GM13976 (cell line): ENCODE measurements at places on chromosomes 2 and 18.

- peak; percentile 30 for DNase-seq
These were observed 7.2 kb downstream of the PDCD1 start for GRCh38 chr2:241851325-241852115.

GRCh38 chr2:101295895-101296294 lies 12.6 kb downstream of the RNF149 start:
- DNase-seq, result no peak

GRCh38 chr2:27714851-27715291 lies 51.2 kb downstream of the SLC4A1AP start:
- no peak for DNase-seq

DNA sequence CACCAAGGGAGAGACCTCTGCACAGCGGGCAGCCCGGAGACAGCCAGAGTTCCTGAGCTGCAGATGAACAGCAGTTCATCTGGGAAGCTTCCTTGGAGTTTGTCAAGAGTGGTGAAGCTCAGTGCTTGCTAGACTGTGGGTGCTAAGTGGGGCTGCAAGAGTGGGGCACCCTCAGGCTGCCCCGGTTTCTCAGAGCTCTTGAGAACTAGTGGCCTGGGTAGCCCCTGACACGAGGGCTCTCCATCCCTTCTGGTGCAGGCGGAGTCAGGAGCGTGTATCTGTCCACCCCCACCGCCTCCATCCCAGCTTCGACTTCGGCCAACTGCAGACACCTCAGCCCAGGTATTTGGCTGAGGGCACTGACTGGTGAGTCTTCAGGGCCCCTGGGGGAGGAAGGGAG lies 222.0 kb downstream of the LOXHD1 start:
- no peak for DNase-seq

DNA sequence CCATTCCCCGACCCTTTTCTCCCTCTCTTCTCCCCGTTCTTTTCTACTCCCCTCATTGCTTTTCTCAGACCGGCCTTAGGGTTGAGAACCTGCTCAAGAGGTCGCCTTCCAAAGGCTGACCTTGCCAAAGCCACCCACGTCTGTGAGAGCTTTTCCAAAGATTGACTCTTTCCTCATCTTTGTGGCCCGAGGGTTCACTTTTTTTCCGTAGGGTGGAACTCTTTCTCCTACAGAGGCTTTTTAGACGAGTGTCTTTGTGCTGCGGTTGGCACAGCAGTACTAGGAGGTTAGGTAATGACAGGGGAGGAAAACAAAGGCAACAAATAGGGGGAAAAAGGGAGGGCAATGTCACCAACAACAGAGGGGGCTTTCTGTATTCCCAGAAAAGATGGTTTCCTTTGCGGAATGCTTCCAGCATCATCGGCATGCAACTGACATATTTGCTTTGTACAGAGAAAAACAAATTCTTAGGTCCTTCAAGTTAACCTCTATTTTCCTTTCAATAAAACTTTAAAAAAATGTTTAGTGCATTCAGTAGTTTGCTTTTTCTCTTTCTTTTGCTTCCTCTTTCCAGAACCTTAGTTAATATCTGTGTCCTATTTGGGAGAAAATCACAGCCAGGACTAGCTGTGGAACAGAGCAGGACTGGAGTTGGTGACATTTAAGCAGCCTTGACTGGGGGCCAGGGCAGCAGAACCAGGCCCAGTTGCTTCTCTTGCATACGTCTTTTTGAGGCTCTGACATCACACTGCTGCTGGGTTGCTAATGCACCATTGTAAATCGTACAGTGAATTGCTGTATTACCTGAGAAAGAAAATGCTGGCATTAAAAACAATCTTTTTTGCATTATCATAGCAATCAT lies 188.1 kb upstream of the FANCL start:
- DNase-seq, result no peak

GRCh38 chr2:95700519-95700918 lies 108.7 kb downstream of the TRIM43 start:
- DNase-seq, result no peak

DNA sequence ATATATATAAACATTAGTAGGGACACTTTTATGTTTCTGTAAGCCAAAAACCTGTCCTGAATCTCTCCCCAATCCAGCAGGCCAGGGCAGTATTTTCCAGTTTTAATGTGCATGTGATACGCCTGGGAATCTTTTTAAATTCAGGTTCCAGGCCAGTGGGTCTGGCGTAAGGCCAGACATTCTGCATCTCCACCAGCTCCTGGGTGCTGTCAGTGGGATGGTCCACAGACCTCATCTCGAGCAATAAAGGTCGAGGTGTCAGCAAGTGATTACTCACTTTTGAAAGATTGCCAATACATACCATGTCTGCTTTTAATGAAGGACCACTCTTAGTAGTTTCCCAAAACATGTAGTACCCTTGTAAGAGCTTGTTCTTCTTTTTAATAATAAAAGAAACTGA lies 189.9 kb upstream of the SH3BP4 start:
- DNase-seq, result no peak

- DNase-seq, result no peak
These were observed 4.7 kb downstream of the CHRNA1 start for GRCh38 chr2:174759381-174760065.

- DNase-seq, result no peak
These were observed 15.5 kb downstream of the LDLRAD4 start for GRCh38 chr18:13233787-13234783.

- peak; percentile 55 for DNase-seq
These were observed 17.1 kb upstream of the ANKRD62 start for GRCh38 chr18:12076424-12077140.

DNA sequence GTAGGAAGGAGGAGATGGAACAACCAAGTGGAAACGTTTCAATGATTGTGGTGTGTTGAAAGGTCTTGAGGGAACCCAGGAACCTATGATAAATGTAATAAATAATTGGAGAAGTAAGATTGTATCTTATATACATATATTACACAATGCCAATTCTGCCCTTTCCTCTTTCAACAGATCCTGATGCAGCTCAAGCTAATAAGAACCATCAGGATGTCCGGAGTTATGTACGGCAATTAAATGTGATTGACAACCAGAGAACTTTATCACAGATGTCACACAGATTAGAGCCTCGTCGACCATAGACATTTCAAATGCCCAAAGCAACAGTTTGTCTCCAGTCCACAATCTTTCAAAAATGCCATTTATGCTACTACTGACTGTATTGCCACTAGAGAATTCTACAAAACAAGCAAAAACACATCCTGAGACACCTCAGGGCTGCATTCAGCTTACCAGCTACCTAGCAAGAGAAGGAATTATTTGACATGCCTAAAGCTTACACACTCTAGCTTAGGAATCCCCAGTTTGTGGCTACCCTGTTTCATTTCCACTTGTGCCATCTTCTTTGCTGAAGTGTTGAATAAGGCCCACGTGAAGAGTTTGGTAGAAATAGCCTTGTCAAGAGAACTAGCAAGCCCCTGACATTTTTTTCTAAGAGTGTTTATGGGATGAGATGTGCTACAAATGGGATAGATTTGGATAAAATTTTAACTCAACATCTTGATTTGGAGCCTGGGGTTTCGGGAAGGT lies 24.0 kb upstream of the MAP3K20 start:
- DNase-seq, result no peak

DNA sequence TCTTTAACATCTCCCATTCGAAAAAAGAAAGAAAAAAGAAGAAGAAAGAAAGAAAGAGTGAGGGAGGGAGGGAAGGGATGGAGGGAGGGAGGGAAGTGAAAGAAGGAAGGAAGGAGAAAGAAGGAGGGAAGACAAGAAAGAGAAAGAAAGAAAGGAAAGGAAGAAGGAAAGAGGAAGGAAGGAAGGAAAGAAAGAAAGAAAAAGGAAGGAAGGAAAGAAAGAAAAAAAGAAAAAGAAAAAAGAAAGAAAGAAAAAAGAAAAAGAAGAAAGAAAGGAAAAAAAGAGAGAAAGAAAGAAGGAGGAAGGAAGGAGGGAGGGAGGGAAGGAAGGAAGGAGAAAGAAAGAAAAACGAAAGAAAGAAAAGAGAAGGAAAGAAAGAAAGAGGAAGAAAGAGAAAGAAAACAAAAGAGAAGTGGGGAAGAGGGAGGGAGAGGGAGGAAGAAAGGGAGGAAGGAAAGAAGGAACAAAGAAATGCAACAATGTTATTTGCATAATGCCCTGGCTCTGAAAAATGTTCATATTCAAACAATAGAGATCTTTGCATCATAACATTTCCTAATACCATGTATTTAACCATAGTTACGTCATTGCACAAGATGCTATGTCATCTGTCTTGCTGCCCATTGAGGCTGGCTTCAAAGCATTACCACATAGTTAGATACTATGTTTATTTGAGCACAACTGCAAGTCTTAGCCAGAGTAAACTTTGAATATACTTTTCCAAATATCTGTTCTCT lies 550.6 kb downstream of the DSC3 start:
- DNase-seq, result no peak

DNA sequence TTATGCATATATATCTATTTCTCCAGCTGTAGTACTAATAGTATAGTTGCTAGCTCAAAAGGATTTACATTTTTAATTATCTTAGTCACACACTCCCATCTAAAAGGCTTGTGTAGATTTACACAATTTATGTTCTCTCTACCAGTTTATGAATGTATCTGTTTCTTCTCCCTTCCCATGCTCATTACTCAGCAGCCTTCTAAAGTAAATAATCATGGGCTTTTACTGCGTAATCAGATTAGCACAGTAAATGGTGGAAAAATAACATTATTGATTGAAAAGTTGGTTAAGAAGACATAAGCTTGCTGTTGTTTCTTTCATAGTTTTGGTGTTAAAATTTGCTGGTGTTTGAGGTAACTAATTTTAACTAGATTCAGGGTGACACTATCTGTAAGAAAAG lies 81.8 kb downstream of the PTPN4 start:
- no peak for DNase-seq

DNA sequence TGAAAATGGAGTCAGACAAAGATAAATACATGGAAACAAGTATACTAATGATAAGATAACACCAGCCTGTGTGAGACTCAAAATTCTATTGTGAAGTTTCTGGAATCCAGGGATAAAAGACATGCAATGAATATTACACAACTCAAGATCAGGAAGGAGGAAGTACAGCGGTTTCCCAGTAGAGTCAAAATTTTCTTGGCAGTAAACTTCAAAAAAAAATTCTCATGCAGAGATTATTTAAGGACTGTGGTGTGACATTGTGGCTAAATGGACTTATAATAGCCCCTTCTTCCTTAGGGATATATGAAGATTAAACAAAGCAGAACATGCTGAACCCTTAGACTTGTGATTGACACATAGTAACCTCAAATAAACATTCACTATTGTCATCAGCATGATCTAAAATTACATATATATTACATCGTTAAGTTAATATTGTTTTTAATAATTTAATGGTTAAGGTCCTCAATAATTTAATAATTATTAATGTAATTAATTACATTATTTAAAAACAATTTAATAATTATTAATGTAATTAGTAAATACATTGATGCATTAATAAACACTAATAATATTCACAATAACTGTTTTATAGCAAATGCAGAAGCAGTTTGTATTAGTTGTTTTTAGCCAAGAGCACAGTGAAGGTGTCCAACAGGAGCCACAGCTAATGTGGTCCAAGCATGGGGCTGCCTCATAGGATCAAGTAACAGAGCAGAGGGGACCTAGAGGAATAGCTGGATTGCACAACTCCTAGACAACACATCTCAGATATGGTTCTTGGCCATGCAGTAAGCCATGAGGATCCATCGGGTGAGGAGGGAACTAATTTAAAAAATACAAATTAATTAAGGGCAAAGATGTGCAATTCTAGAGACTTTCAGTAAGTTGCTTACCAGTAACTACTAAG lies 77.3 kb downstream of the POLE4 start:
- DNase-seq, result no peak

DNA sequence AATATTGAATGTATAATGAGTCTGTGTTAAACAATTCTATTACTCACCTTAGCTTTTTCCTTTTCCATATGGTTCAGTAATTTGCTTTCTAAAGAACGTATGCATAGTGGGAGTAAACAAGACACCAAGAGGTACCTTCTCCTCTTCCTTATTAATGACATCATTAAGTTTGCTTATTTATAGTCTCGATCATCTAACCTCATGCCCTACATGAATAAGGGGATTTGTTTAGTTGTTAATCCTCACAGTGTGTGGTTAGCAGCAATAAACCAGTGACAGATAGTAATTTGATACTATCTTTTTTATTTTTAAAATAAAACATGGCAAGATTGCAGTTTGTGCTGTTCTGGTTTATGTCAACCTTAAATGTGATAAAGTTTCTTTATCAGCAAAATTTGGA lies 69.7 kb downstream of the COBLL1 start:
- no peak for DNase-seq

- no peak for DNase-seq
These were observed 28.1 kb upstream of the TMEM247 start for GRCh38 chr2:46451131-46451711.

- no peak for DNase-seq
These were observed 440.4 kb upstream of the CDH20 start for GRCh38 chr18:60892855-60893254.

- no peak for DNase-seq
These were observed 30.7 kb downstream of the KCNE4 start for GRCh38 chr2:223082706-223083105.

DNA sequence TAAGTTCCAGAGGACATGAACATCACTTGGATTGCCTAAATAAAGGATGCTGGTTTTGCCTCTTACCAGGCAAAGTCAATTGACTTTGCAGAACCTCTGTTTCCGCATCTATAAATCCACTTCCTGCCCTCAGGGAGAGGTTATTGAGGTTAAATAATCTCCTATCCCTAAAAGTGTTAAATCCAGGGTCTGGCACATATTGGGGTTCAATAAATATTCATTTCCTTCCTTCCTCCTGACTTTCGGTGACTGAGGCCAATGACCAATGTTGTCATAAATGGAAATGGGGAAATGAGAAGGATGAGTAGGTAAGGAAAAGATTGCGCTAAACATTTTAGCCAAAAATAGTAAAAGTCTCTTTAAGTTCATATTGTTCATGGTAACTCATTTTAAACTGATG lies 16.0 kb downstream of the BCL2 start:
- DNase-seq, result no peak

DNA sequence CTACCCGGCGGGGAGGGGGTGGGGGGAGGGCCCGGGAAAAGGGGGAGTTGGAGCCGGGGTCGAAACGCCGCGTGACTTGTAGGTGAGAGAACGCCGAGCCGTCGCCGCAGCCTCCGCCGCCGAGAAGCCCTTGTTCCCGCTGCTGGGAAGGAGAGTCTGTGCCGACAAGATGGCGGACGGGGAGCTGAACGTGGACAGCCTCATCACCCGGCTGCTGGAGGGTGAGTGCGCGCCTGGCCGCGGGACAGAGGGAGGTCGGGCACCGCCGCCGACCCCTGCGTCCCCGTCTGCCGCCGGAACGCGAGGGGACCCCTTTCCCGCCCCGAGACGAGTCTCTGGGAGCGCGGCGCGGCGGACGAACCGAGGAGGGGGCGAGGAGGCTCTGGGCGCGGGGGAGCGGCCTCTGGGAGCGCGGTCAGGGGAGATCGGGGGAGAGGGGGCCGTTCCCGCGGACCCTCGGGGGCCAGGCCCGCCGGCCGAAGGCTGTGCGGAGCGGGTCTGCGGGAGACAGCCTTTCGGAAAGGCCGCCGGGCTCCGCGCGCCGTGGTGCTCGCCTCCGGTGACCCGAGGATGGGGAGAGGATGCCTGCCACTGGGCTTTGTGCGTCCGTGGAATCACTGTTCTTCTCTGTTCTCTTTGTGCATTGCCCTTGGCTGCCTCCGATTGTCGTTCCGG lies 463 bp downstream of the PPP1CB start:
- peak; percentile 31 for DNase-seq

GRCh38 chr2:112149194-112149593 lies 11.0 kb downstream of the FBLN7 start:
- DNase-seq, result peak; percentile 10

GRCh38 chr2:84768840-84769239 lies 112.0 kb downstream of the TRABD2A start:
- no peak for DNase-seq
